Sigmoid colon (tissue), 7 donors: ENCODE measurements at places on chromosomes 2 and 18. TPM values are rescaled to one million over a fixed set of nuclear protein-coding genes. Genes with fewer than 3 reads are reported as not detected.

DNA sequence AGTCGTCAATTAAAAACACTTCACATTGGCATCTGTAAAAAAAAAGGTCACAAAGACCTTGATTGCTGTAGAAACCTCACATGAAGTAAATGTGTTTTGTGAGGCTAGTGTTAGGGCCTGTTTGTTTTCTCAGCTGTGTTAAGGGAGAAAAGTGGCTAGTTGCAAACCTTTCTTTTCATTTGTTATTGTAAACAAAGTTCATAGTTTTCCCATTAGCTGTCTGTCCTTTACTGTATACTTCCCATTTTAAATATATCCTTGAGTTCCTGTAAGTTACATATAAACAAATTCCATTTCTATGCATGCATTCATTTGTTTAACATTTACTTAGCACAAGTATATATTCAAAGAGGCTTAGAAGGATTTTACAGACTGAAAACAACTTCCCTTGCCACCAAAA, 1250.2 kb downstream of the LRP1B start:
- H3K4me1 ChIP-seq: no peaks in the 10 kb centered on the region
- no peaks in the 10 kb centered on the region for H3K36me3 ChIP-seq
- H3K27me3 ChIP-seq: peaks cover 4% of the 10 kb centered on the region
- H3K27ac ChIP-seq: no peak overlapping the region

- no peak for DNase-seq
- no peak overlapping the region for H3K4me3 ChIP-seq
- peaks cover 10% of the 10 kb centered on the region for H3K4me1 ChIP-seq
- H3K27ac ChIP-seq: no peak overlapping the region
- H3K27me3 ChIP-seq: no peaks in the 10 kb centered on the region
- no peaks in the 10 kb centered on the region for H3K36me3 ChIP-seq
These were observed 24.4 kb downstream of the ABHD3 start for GRCh38 chr18:21680161-21680560.

GRCh38 chr2:82314836-82315472, 2010.4 kb upstream of the LRRTM1 start:
- H3K4me3 ChIP-seq: no peak overlapping the region
- H3K27me3 ChIP-seq: no peaks in the 10 kb centered on the region
- no peak for DNase-seq
- no peak overlapping the region for H3K27ac ChIP-seq
- no peaks in the 10 kb centered on the region for H3K36me3 ChIP-seq
- no peaks in the 10 kb centered on the region for H3K4me1 ChIP-seq

GRCh38 chr2:71226096-71226964, 573 bp downstream of the PAIP2B start:
- H3K27ac ChIP-seq: peak overlapping the region; percentile 95
- peak; percentile 77 for DNase-seq
- no peaks in the 10 kb centered on the region for H3K36me3 ChIP-seq
- peak overlapping the region; percentile 97 for H3K4me3 ChIP-seq

DNA sequence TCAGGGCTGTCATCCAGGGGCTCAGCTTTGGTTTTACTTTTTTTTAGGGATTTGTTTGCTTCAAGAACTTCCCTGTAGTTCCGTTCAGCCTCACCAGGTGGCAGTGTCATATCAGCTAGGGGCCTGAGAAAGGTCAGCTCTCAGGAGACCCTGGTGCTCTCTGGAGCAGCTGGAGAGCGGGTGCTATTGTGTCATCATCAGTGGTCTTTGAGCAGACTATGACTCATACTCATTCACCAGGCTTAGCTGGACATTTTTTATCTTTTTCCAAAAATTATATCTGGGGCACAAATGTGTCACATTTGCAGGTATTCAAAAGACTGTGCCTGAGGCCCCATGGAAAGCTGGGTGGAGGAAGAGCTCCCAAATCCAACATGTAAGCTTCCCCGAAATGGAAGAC, 24.4 kb downstream of the ZNF892 start:
- H3K4me3 ChIP-seq: no peak overlapping the region
- H3K4me1 ChIP-seq: no peaks in the 10 kb centered on the region
- no peak overlapping the region for H3K27ac ChIP-seq
- DNase-seq: no peak
- no peaks in the 10 kb centered on the region for H3K27me3 ChIP-seq
- no peaks in the 10 kb centered on the region for H3K36me3 ChIP-seq

DNA sequence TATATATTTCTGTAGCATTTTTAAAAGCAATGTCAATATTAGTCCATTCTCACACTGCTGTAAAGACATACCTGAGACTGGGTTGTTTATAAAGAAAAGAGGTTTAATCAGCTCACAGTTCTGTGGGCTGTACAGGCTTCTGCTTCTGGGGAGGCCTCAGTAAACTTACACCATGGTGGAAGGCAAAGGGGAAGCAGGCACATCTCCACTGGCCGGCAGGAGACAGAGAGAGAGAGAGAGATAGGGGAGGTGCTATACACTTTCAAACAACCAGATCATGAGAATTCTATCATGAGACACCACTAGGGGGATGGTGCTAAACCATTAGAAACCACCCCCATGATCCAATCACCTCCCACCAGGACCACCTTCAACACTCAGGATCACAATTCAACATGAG, 43.1 kb downstream of the CHMP3 start:
- H3K36me3 ChIP-seq: no peaks in the 10 kb centered on the region
- H3K27me3 ChIP-seq: no peaks in the 10 kb centered on the region

GRCh38 chr2:118246726-118247125, 158.5 kb downstream of the INSIG2 start:
- no peaks in the 10 kb centered on the region for H3K36me3 ChIP-seq
- peaks cover 5% of the 10 kb centered on the region for H3K4me1 ChIP-seq
- no peak for DNase-seq
- H3K27ac ChIP-seq: no peak overlapping the region

DNA sequence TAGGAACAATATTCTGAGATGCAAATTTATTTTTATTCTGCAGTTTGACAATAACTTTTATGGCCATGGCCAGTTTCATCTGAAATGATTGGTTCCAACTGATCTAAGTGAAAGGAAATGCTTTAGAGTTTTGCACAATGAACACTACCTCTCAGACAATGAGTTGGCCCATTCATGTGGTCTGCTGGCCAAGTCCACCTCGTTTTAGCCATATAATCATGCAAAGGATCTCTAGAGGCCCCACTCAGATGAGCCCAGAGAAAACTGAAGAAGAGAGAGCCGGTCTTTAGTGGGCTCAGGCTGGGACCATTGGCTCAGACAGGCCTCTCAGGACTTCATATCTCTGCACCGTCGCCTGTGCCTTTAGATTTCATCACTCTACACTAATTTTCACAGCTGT, 254.7 kb downstream of the MREG start:
- H3K27me3 ChIP-seq: no peaks in the 10 kb centered on the region
- DNase-seq: no peak
- no peaks in the 10 kb centered on the region for H3K36me3 ChIP-seq
- H3K4me1 ChIP-seq: peaks cover 17% of the 10 kb centered on the region

- peaks cover 22% of the 10 kb centered on the region for H3K4me1 ChIP-seq
- no peak overlapping the region for H3K4me3 ChIP-seq
- DNase-seq: no peak
- no peaks in the 10 kb centered on the region for H3K36me3 ChIP-seq
These were observed 18.9 kb upstream of the FZD7 start for GRCh38 chr2:202014759-202015211.

NTSR2 gene
- total RNA-seq: not detected

OSR1 gene
- 16.6 TPM for total RNA-seq

IWS1 gene
- 32.4 TPM for total RNA-seq

FABP1 gene
- total RNA-seq: not detected

ZNF892 gene
- total RNA-seq: 9.4 TPM

RAD51AP2 gene
- total RNA-seq: 0.16 TPM

SNTG2 gene
- 2.8 TPM for total RNA-seq

CTDP1 gene
- 11.9 TPM for total RNA-seq

MEP1B gene
- not detected for total RNA-seq

GKN1 gene
- total RNA-seq: not detected
